K562 (cell line): ENCODE measurements at places on chromosomes 7 and 10. TPM values are rescaled to one million over a fixed set of nuclear protein-coding genes. Genes with fewer than 3 reads are reported as not detected.

WNT16 gene
- total RNA-seq: not detected in 2 replicates

MUC12 gene
- 0.40 and 1.1 TPM in 2 replicates for total RNA-seq

KCP gene
- 0.16 TPM in 1 of 2 replicates, not detected in the other for total RNA-seq

TMEM270 gene
- not detected in 2 replicates for total RNA-seq

GHRHR gene
- not detected in 2 replicates for total RNA-seq

FAM13C gene
- not detected in 2 replicates for total RNA-seq

ADGRA1 gene
- total RNA-seq: not detected in 2 replicates

C1GALT1 gene
- total RNA-seq: 25.3 and 27.8 TPM in 2 replicates

NODAL gene
- total RNA-seq: not detected in 2 replicates
